ENCODE measurements at places on chromosomes 13 and 19.

DNA sequence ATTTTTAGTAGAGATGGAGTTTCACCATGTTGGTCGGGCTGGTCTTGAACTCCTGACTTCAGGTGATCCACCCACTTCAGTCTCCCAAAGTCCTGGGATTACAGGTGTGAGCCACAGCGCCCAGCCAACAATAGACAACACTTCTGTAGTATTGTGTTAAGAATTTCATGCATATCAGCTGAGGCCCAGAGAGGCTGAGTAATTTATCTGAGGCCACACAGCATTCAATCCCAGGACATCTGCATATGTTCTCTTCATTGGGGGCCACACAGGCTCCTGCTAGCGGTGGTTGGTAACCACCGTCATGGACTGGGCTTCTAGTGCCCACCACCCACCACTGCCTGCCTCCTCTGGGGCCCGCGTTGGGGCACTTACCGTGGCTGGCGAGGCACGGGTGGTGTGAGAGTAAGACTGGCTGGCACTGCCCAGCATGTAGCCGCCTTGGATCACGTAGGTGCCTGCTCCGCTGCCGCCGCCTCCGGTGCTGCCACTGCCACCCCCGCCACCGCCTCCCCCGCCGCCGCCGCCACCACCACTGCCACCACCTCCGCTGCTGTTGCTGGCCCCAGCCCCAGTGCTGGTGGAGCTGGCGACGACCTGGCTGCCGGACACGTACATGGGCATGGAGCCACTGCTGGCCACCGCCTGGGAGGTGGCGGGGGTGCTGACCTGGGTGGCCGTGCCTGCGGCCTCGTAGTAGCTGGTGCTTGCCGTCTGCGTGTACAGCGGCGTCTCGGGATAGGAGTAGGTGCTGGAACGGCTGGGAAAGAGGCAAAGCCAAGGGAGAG is 20.3 kb downstream of the DCAF15 start:
- no peak for DNase-seq

- DNase-seq: no peak
Observed at GRCh38 chr13:72293206-72293605, 426.2 kb upstream of the DACH1 start.

- no peak for DNase-seq
Observed at GRCh38 chr13:44874886-44875630, 114.2 kb downstream of the NUFIP1 start.

GRCh38 chr13:95494082-95494681 is 58.3 kb upstream of the CLDN10 start:
- peak; percentile 43 for DNase-seq

GRCh38 chr13:114285166-114285808 is 3.9 kb downstream of the UPF3A start:
- DNase-seq: no peak

GRCh38 chr13:30647824-30648521 is 30.3 kb downstream of the USPL1 start:
- DNase-seq: no peak

DNA sequence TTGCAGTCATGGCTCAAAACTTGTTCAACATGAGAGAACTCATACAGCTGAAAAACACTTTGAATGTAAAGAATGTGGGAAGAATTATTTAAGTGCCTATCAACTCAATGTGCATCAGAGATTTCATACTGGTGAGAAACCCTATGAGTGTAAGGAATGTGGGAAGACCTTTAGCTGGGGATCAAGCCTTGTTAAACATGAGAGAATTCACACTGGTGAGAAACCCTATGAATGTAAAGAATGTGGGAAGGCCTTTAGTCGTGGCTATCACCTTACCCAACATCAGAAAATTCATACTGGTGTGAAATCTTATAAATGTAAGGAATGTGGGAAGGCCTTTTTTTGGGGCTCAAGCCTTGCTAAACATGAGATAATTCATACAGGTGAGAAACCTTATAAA is 20.1 kb downstream of the ZNF283 start:
- no peak for DNase-seq

DNA sequence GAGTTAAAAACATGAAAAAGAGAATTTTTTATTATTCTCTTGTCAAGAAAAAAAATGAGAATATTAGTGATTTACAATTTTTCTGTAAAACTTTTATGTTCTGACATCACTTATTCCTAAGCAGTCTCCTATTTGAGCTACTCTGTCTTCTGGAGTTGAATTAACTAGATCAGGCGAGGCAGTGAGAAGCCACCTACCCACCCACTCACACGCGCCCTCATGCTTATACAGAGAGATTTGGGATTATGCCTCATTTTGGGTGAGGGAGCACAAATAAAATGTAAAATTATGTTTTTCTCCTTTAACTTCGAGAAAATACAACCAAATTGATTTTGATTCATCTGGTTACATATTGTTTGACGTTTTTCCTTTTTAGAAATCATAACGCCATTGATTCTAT is 424.5 kb downstream of the ITGBL1 start:
- no peak for DNase-seq

DNA sequence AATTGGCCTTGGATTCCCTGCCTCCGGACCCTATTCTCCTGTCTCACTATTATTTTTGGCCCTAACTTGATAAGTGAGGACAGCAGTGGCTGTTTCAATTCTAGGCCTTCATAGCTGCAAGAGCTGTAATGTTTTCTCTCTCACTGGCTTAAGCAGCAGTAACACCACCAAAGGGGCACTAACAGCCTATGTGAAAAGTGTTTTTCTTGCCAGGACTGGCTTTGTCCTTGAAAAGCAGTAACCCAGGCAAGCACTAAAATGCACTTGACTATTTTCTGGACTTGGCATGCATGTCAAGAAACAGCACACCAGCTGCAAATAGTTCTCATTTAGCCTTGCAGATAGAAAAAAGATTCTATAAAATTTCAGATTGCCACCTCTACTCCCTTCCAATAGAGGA is 9.3 kb upstream of the FBXL3 start:
- DNase-seq: no peak

GRCh38 chr19:10338940-10339339 is 484 bp downstream of the ICAM3 start:
- no peak for DNase-seq

DNA sequence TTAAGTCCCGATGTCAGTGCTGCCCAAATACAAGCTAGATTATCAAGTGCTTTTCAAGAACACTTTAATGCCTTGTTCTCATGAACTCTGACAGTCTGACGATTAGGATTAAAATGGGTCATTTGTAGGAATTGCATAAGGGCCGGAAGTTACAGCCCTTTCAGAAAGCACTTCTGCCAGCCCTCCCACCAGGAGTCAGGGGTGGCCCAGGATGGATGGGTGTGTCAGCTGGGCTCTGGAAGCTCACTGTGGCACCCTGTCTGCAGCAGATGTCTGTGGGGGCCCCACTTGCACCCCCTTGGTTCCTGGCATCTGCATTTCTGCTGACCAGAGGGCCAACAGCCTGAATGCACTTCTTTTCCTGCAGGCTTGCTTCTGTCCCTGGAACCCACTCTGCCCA is 712.7 kb downstream of the UQCRFS1 start:
- DNase-seq: no peak

- no peak for DNase-seq
Observed at GRCh38 chr13:110475550-110476219, 85.8 kb downstream of the RAB20 start.

GRCh38 chr19:35730326-35730725 is 11.9 kb downstream of the IGFLR1 start:
- no peak for DNase-seq

DNA sequence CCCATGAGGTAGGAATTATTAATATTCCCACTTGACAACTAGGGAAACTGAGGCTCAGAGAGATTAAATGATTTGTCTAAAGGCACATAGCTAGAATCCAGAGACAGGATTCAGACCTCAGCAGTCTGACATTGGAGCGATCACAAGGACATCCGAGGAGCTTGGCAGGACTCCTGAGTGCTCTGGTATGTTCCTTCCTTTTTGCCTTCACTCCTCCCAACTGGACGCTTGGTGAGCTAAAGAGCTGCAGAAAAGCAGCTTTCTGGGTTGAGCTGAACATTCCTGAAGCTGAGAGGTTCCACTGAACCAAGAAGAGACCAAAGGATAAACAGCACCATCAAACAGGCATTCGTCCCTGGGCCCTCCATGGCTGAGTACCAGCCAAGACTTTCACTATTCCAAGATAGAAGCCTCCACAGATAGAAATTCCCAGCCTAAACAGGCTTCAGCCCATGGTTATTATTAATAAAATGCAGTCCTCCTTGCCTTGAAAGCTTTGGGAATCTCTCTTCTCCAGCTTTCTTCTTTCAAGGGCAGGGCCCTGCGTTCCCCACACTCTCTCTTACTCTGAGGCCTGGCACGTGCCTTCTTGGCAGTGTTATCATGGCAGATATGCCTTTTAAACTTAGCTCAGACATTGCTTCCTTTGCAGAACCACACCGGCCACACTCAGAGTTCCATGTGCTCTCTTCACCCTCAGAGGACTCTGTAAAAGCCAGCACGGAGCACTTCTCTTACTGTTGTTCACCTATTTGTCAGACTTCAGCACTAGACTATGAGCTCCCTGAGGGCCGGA is 97.1 kb downstream of the CYSLTR2 start:
- DNase-seq: no peak

DNA sequence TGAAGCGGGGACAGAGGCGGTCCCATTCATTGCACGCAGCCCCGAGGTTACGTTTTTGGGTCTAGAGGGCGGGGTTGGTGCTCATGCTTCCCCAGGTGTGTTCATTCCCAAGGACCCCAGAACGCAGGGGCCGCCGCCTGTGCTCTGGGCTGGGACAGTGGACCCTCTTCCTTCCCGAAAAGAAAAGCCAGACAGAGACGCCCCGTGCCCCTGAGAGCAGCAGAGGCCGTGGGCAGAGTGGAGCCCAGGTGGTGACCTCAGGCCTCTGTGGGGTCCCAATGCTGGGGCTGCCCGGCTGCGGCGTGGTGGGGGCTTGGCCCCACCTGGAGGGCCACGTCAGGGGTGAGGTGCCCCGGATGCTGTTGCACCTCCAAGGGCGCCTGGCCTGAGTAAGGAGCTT is 15.4 kb downstream of the SGTA start:
- no peak for DNase-seq

DNA sequence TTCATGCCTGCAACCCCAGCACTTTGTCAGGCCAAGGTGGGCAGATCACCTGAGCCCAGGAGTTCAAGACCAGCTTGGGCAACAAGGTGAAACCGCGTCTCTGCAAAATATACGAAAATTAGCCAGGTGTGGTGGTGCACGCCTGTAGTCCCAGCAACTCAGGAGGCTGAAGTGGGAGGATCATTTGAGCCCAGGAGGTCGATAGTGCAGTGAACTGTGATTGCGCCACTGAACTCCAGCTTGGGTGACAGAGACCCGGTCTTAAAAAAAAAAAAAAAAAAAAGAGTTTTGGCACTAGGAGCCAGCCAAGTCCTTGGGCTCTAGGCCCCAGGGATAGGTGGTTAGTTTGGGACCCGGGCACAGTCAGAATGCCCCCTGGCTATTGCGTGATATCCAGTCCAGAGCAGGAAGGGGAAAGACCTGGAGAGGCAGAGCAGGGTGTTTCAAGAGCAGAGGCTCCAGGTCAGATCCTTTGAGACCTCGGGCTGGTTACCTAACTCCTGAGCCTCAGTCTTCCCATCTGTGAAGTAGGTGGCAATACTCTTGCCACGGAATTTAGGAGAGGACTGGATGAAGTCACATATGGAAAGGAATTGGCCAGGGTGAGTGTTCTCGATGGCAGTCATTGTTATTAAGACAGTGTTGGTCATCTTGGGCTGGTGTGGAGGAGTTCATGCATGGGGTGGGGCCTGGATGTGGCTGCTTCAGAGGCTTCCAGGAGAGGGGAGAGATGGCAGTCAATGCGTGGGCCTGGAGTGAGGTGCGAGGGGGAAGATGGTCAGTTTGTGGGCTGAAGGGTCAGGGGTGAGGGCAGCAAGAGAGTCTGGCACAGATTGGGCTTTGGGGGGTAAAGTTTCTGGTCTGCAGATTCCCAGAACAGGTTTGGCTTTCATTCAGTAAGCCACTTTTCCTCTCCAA is 2.8 kb downstream of the PPP1R37 start:
- no peak for DNase-seq

- DNase-seq: no peak
Observed at GRCh38 chr13:100833427-100833826, 158.8 kb upstream of the TMTC4 start.

DNA sequence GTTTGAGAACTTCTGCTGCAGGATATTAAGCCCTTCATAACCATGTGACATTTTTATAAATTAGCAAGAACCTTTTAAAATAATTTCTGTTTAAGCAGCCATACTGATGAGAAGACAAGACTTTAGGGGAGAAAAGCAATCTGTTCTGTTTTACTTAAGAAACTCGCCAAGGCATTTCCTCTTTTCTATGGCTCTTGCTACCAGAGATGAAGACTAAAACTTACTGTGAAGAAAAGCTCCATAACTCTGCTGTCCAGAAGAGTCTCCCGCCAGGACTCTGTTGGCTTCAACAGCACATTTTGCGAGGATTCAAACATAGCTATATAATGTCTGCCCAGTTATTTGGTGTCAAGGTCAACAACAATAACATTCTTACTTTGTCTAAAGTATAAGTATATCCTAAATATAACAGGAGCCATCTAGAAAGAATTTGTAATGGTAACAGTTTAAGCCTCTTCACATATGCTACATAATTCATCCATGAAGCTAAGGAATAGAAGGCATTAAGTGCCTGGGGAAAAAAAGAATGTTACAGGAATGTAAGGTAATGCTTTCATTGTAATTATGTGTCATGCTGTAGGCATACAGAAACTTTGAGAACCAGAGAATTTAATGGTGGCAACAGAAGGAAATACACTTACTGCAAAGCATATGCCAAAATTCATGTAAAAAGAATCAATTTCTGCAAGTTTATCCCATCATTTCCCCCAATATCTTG is 53.2 kb upstream of the EEF1AKMT1 start:
- no peak for DNase-seq

GRCh38 chr13:107241381-107241780 is 673.4 kb upstream of the ARGLU1 start:
- no peak for DNase-seq

DNA sequence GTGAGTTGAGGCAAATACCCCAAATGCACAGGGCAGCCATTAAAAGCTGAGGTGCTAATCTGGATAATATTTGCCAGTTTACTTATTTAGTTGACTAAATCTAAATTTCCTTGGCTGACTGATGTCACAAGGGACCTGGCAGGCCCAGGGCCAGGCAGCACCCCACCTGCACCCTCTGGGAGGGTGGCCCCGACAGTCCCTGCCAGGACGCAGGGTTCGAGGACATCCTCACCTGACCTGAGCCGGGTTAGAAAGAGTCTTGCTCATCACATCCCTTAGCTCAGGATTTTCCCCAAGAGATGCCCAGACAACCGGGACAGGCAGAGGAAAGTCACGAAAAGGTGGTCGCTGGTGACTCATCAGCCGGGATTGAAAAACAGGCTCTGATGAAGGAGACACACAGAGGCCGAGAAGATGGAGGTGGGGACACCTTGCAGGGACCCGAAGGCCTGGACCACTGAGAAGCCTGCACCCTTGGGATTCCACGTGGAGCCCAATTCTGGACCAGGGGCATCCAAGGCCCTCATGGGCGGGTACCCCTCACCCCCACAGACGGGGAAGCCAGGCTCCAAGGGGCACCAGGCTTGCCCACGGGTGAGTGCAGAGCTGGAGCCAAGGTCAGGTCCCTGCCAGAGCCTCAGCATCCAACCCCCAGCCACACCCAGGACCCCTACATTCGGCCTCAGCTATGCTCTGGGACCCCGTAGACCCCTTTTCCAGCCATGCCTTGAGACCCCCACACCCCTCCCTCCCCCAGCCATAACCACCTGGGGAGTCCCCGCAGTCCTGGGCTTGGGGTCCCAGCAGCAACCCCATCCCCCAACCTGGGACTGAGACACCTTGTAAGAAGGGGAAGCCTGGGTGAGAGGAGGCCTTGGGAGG is 103.2 kb downstream of the SOX1 start:
- DNase-seq: no peak

GRCh38 chr19:42228641-42229040 is 8.5 kb downstream of the ZNF526 start:
- no peak for DNase-seq
